ENCODE measurements at places on chromosomes 2 and 18. TPM values are rescaled to one million over a fixed set of nuclear protein-coding genes. Genes with fewer than 3 reads are reported as not detected.

The NEMP2 gene
- total RNA-seq = 11.7 TPM

The EGR4 gene
- 1.9 TPM for total RNA-seq

DNA sequence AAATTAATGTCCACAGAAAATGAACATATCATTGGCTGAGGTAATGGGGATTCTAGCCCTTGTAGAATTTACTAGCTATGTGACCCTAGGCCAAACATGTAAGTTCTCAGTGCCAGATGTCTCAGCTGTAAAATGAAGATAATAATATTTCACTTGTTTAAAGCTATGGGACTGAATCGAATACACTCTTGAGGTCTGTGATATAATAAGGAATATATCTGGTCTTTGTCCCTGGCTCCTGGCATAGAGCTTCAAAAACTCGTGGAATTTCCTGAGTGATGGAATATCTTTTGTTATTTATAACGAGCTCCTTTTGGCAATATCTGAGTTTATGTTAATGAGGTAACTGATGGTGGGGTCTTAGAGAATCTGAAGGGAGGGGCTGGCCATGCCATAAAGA lies 201.4 kb upstream of the CYP26B1 start:
- H3K27ac ChIP-seq = no peak overlapping the region
- no peaks in the 10 kb centered on the region for H3K4me1 ChIP-seq
- no peak overlapping the region for H3K4me3 ChIP-seq
- no peak for DNase-seq
- H3K27me3 ChIP-seq = peaks cover 1% of the 10 kb centered on the region
- no peaks in the 10 kb centered on the region for H3K36me3 ChIP-seq

GRCh38 chr2:229081411-229081810 lies 189.7 kb downstream of the PID1 start:
- H3K4me1 ChIP-seq = no peaks in the 10 kb centered on the region
- H3K36me3 ChIP-seq = no peaks in the 10 kb centered on the region
- DNase-seq = no peak
- H3K27me3 ChIP-seq = no peaks in the 10 kb centered on the region
- no peak overlapping the region for H3K27ac ChIP-seq

All from activated T-helper 1 cell treated with anti-CD3 and anti-CD28 coated beads, Interleukin-12 subunit alpha, Interleukin-12 subunit beta, Interleukin-2, Interleukin-4 antibody, amounts not matched to agents 30 ng/mL and 10 ng/mL and 1 ng/mL, durations not matched to agents 14 hours and 24 hours and 36 hours (primary cell).